Colonic mucosa (tissue), 4 donors: ENCODE measurements at places on chromosomes 12 and 14.
A peak's percentile ranks its signal among the peaks of the same experiment; 100 is the strongest.

DNA sequence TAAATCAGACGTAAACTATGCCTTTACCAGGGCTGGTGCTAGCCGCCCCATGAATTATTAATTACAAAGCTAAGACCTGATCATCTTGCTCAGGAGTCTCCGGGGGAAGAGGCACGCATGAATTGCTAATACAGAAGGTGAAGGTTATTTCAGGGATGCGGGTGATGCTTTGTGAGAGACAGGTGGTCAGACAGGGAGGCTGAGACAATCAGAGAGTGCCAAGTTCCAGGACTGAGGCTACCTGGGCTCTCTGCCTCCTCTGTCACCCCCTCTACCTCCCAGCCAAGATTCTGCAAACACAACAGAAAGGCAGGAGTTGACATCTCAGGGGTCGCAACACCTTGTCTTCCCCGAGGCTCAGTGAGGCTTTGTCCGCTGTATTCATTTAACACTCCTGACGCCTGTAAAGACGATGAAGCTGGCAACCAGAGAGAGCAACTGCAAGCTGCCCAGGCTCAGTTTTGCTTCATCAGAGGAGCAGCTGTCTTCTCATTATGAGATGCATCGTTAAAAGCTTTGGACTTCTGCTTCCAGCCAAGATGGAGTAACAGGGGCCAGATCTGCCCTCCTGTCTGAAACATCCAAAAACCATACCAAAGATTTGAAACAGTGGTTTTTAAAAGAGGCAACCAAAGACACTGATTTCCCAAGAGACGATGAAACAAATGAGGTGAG is 46.6 kb downstream of the PRIMA1 start:
- no peak for DNase-seq

DNA sequence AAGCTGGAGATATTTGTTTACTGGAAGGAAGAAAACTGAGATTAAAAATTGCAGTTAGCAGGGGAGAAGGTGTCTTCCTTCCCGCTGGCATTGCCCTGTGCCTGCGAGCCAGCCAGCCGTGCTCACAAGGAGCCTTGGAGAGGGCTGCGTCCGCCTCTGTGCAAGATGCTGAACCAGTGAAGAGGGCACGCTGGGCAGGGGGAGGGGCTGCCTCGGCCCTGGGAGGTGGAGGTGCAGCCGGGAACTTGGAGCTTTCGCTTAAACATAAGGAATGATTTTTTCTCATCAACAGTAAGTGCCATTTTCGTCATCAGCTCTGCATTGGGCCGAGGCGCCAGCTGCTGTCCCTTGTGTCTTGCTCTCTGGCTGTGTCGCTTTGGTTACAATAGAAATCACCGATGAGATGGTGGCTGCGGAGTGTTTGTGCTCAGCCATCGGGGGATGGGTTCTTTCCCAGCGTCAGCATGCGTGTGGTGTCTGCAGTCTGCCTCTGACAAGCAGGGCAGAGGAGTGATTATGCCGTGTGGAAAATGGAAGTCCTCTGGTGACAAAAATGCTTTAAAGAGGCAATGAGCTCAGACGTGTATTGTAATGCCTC is 97.3 kb downstream of the ESR2 start:
- no peak for DNase-seq

DNA sequence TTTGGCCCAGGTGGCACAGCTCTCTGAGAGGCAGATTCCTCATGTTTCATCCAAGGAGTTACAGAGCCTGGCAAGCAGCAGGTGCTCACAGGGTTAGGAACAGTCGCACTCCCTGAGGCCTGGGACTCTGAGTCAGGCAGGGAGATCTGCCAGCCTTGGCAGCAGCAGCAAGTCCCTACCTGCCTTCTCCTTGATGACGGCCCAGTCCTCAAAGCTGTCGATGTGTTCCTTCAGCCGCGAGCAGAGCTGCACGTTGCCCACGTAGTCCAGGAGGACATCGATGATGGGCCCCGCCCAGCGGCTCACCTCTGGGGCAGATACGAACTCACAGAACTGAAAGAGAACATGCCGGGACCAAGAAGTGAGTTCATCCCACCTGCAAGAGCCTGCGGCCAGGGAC is 10.4 kb downstream of the FAM181A start:
- no peak for DNase-seq

- no peak for DNase-seq
Measured at GRCh38 chr12:15834575-15834974, 45.4 kb upstream of the EPS8 start.

GRCh38 chr12:1250641-1251040 is 259.6 kb downstream of the ERC1 start:
- DNase-seq: no peak

DNA sequence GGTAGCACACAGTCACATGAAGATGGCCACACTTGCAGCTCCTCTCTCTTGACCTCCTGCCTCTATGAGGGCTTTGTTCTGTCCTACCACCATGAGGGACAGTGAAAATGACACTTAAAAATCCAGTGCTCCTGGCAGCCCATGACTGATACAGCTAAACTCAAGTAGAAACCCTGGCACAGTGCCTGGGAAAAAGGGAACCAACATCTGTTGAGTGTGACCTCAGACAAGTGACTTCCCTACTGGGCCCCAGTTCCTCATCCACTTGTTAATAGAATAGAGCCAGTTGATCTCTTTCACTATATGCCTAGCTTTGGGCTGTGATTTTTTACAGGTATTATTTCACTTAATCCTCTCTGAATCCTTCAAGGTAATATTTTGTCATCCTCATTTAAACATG is 4.8 kb downstream of the GUCY2C start:
- peak; percentile 44 for DNase-seq

- DNase-seq: no peak
Measured at GRCh38 chr14:70082394-70082793, 106.4 kb downstream of the SLC8A3 start.

GRCh38 chr14:98835051-98835824 is 436.8 kb downstream of the BCL11B start:
- no peak for DNase-seq

GRCh38 chr14:39593377-39593776 is 161.1 kb upstream of the FBXO33 start:
- no peak for DNase-seq

DNA sequence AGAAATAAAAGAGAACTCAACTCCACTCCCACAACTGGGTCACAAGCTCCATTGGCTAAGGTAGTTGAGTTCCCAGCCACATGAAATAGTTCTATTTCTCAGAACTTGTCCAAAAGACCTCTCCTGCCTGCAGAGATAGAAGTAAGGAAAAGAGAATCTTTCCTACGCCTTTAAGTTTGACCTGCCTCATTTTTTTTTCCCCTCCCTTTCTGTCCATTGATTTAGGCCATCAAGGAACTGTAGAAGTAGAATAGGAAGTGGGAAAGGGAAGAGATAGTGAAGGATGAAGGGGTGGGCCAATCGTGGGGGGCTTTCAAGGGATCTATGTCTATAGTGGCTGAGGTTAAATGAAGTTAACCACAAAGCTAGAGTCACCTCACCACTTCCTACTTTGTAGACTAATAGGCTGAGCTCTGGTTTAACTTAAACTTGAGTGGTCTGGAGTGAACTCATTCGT is 13.9 kb upstream of the NUDT4 start:
- no peak for DNase-seq

GRCh38 chr12:22100958-22101748 is 55.1 kb downstream of the CMAS start:
- peak; percentile 54 for DNase-seq

DNA sequence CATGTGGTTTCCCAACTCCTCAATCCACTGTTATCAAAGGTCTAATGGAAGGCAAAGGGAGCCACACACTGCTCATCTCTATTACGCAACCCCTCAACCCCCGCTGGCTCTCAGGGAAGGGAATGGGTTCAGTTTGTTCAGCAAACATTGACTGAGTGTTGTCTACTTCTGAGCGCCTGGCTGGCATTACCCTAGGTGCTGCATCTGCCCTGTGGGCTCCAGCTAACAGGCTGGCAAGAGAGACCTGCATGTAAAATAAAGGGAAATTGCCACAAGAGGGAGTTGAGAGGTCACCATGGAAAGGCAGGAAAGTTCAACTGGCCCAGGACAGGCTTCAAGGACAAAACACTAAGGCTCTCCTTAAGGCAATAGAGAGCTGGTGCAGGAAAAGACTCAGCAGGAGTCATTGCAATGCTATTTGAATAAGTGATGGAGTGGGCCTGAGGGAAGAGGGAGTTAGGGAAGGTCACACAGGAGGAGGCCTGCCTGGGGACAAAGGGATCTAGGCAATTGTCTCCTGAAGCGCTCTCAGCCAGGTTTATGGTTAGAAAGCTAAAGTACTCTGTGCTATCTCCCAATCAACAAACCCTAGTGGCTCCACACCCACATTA is 5.5 kb upstream of the ZNF740 start:
- peak; percentile 32 for DNase-seq

DNA sequence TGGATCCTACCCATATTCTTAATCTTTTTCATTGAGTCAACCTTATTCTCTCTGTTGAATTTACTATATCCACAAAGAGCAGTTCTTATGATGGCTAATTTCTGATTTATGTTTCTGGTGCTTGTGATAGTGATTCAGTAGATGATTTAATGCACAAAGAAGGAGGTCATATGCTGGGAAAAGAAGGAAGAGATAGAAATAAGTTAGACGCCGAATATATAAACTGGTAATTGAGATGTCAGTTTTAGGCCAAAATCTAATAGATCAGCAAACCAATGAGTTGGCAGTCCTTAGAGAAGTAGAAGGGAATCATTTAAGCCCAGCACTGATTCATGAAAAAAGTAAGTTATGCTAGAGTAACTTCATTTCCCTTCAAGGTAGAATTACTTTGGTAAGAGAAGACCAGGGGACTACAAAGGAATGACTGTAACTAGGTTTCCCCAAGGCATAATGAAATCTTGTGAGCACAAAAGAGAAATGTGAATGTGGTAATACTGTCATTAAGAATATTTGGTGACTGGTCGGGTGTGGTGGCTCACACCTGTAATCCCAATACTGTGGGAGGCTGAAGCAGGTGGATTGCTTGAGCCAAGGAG is 132.4 kb downstream of the TGFB3 start:
- DNase-seq: no peak

DNA sequence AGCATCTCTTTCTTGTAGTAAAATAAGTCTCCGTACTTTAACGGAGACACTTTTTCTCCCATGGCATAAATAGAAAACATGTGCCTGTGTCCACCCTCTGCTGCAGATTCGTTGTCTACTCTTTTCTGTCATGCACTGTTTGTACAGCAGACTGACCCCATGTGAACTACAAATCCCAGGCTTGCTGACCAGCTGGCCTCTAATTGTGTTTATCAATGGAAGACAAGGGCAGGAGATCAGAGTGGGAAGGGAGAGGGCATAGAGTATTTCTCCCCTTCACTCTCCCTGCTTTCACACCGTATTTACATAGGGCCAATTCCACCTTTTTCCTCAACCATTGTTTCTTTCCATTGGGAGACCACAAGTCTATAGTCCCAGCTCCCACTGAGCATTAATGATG is 31.0 kb upstream of the TMTC2 start:
- no peak for DNase-seq

DNA sequence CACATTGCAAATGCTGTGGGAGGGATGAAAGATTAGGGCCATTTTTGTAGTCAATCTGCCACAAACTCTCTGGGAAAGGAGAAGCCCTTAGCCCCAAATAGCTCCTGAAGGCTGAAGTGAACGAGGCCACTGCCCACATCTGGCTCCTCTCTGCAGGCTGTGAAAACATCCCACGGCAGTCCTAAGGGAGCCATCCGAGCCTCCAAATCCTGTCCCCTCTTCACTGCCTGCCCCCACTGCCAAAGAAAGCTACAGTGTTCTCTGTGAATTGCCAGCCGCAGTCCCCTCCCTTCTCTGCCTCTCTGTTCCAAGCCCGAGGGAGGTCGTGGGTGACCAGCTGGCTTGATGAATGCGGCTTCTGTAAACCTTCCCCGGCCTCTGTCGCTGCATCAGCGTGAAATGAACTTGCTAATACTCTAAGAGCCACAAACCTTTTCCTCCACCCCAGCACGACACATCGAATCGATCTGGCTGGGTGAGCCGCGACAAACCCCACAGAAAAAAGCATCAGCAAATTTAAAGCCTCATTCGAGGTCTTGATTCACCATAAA is 180.7 kb upstream of the NRXN3 start:
- DNase-seq: no peak

- DNase-seq: peak; percentile 36
Measured at GRCh38 chr14:20332431-20332787, 670 bp downstream of the CCNB1IP1 start.

- no peak for DNase-seq
Measured at GRCh38 chr12:90042920-90043641, 334.4 kb upstream of the ATP2B1 start.

GRCh38 chr14:68981139-68981538 is 2.0 kb upstream of the ACTN1 start:
- no peak for DNase-seq

- no peak for DNase-seq
Measured at GRCh38 chr14:90999299-90999698, 61.1 kb downstream of the RPS6KA5 start.

DNA sequence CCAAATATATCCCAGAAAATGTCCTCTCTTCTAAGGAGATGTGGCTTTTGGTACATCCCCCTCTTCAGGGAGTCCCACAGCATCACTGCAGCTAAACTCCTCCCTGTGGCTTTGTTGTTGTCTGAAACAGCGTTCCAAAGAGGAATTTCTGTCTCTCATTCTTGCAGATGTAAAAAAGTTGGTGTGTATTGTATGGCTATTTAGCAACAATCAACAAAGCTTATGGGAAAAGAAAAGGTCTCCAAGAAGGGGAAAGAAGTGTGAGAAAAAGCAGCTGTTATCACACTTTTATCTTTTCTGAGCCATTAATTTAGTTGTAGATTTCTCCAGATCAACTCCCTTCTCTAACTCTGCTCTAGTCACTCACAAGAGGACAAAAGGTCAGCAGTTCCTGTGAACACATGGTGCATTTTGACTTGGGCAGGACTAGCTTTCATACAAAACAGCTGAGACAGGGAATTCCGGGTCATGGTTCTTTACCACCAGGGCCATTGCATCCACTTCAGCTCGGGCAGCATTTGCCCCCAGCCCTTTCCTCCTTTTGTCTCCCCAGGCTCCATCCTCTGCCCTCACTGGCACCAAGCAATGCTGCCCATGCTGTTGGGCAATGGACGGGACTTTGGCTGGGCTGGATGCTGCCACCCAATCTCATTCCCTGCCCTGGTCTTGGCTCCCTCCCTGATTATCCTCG is 184.7 kb downstream of the TMX1 start:
- DNase-seq: no peak

- no peak for DNase-seq
Measured at GRCh38 chr14:97281741-97282140, 484.6 kb downstream of the VRK1 start.

GRCh38 chr14:92587700-92588085 is 74.1 kb downstream of the RIN3 start:
- DNase-seq: no peak

- no peak for DNase-seq
Measured at GRCh38 chr12:82130762-82131161, 227.4 kb downstream of the CCDC59 start.
